ENCODE measurements at places on chromosomes 2 and 18.

- DNase-seq: no peak
These were observed 16.4 kb upstream of the PNPT1 start for GRCh38 chr2:55710025-55710424.

DNA sequence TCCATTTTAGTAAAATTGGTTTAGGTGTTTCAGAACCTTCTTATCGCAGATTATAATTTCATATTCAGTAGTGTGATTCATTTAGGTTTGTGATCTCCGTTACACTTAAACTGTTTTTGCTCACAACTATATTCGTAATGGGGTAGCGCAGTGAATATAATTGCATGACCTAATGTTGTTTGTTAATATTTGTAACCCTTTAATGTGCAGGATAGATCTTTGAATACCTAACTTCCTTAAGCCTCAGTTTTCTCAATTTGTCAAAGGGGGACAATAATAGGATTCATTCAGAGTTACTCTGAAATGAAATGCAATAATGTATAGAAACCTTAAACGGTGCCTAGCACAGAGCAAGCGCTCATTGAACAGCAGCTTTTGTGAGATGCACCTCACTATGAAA is 558 bp upstream of the ZDBF2 start:
- no peak for DNase-seq

GRCh38 chr2:172753610-172754009 is 18.0 kb downstream of the RAPGEF4 start:
- DNase-seq: no peak

DNA sequence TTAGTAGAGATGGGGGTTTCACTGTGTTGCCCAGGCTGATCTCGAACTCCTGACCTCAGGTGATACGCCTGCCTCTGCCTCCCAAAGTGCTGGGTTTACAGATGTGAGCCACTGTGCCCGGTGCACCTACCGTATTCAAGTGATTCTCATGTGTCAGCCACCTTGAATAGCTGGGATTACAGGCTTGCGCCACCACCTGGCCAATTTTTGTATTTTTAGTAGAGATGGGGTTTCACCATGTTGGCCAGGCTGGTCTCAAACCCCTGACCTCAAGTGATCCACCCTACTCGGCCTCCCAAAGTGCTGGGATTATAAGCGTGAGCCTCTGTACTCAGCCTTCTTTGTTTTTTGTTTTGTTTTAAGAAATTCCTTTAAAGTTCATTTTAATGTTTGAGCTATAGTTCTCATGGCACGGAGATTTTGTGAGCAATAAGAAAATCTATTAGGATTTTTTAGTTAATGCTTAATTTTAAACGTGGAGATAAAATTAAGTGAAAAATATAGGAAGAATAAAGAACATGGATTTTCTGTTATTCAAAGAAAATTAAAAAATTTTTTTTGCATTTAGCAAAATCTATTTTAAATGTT is 242.6 kb downstream of the PHLPP1 start:
- DNase-seq: peak; percentile 37

DNA sequence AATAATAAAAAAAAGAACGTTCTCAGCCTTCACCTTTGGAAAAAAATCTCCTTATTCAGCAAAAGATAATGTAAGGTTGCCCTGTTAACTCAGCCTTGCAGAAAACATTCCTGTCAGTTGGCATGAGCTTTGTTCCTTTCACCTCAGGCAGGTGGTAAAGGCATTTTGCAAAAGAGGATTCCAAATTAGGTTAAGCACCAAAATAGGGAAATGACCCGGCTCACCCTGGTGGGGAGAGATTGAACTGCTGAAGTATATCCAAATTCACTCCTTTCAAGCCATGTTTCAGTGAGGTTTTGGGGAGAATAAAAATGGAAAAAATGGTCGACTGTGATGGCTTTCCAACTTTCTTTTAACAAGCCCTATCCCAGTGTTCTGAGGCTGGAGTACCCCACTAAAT is 1988.8 kb upstream of the PIK3C3 start:
- DNase-seq: no peak

DNA sequence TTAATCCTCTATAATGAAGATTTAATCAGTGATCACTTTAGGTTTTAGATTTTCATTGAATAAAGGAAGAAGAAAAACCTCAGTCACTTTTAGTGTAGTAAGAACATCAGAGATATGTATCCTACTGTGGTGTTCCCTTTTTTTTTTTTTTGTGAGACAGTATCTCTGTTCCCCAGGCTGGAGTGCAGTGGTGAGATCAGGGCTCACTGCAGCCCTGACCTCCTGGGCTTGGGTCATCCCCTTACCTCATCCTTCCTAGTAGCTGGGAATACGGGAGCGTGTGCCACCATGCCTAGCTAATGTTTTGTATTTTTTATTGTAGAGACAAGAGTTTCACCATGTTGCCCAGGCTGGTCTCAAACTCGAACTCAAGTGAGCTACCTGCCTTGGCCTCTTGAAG is 5.1 kb downstream of the SLC39A10 start:
- no peak for DNase-seq

GRCh38 chr18:41569867-41570266 is 385.2 kb upstream of the PIK3C3 start:
- DNase-seq: no peak

DNA sequence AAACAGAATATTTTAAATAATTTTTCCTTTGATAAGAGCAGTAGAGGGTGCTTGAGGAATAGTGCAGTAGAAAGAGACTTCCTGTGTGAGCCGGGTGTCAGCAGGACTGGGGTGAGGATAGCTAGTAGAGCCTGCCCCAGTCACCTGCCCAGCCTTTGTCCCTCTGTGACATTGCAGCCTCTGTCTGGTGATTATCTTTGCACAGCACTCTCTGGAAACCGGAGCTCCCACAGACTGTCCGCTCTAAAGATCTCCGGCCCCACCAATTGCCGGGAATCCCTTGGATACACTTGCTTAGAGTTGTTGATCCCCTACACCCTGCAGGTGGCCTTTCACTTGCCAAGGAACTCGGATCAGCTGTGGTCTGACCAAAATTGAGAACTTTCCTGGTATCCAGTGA is 1081.3 kb upstream of the TMEFF2 start:
- DNase-seq: no peak

- no peak for DNase-seq
These were observed 128.5 kb downstream of the COPS8 start for GRCh38 chr2:237214030-237214675.

DNA sequence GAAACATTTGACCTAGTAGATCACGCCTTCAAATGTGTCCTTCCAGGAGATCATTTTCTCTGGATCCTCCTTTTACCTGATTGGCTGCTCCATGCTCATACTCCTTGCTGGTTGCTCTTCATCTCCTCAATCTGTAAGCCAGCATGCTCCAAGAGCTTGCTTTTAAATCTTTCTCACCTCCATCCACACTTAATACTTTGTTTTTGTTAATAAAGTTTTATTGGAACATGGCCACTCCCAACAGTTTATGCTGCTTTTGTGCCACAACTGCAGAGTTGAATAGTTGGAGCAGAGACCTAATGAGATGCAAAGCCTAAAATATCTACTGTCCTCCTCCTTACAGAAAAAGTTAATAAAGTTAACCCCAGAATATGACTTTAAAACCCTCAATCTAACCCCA is 60.0 kb downstream of the KLHL14 start:
- DNase-seq: no peak

DNA sequence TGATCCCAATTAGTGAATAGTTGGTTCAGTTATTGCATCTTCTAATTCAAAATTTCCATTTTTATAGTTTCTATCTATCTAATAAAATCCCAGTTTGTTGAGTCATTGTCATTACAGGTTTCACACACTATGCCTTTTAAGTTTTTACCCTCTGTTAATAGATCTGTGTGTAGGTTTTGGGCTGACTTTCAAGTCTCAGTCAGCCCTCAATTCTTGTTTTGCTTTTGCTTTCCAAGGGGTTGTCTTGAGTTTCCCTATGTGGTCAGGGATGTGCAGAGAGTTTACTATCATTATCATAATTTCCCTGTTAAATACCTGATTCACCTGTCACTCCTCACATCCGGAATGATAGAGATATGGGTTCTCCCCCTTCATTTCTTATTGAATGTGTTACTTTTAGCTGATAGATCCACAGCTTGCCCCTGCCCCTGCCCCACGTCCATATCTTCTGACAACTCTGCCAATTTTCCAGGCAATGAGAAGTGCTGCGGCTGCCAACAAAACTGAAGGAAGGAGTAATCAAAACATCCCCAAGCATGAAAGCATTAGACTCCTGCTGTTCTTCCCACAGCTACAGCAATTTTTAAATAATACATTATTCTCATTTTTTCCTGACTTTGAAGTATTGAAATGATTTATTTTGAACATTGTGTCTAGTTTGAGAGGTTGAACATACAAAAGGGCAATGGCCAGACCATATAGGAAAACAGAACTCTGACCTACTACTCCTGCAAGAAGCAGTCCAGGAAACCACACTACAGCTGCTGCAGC is 1064.8 kb downstream of the SUCLG1 start:
- DNase-seq: no peak

DNA sequence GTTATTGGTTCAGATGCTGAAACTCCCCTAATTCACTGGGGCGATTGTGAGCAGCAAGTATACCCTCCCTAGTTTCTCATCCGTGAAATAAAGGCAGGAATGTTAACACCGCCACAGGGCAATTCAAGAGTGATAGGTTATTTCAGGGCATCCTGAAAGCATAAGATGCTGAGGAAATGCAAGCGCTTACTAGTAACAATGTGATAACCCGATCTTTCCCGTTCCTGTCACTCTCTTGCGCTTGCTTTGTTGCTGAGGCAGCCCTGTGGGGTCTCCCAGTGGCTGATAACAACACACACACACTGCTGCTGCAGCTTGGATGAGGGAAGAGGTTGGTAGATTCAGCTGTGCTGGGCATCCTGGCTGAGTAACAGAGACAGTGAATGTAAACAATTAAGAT is 259.3 kb downstream of the AGPS start:
- no peak for DNase-seq

DNA sequence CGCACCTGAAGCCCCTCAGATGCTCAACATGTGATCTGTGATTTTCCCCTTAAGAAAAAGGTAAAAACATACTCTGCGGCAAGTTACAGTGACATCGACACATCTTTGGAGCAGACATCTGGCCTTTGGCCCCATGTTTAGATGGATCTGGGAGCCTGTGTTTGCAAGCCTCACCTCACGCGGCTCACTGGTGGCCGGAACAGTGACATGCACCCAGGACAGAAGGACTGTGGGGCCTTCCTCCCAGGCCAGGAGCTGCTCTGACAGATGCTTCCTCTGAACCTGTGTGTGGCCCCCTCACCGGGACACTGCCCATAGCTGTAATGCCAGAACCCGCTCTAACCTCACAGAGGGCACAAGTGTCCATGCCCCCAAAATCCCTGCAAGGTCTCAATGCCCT is 13.1 kb downstream of the PASK start:
- no peak for DNase-seq

GRCh38 chr18:77007251-77007650 is 125.3 kb downstream of the MBP start:
- no peak for DNase-seq

DNA sequence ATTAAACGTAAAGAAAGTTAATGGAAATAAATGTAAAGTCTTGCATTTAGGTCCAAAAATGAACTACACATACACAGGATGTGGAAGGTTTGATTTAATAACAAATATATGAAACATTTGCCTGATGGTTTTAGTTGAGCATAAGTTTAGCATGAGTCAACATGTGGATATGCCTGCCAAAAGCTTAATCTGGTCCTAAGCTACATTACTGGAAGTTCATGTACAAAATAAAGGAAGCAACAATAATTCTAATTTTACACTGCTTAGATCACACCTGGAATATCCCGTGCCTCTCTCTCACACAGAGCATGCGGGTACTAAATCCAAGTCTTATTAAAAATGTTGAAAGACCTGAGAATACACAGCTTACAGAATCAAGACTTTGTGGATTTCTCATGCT is 276.5 kb upstream of the NRP2 start:
- DNase-seq: no peak

DNA sequence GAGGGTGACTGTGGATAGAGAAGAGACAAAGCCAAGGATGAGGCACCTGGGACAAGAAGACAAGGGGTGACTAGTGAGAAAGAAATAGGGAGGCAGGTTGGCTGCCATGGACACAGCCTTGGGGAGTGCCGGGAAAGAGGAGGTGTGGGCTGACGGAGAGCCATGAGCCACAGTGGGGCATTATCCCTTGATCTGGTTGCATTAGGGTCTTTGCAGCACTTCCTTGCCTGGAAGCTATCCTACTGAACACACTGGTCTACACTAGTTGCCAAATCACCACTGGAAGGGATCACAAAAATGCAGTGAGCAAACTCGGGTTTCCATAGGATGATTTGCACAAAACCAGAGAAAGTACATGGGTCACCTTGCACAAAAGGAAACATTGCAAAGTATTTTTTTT is 27.7 kb upstream of the ASB18 start:
- DNase-seq: no peak

- DNase-seq: no peak
These were observed 17.4 kb downstream of the SRD5A2 start for GRCh38 chr2:31563273-31563839.

DNA sequence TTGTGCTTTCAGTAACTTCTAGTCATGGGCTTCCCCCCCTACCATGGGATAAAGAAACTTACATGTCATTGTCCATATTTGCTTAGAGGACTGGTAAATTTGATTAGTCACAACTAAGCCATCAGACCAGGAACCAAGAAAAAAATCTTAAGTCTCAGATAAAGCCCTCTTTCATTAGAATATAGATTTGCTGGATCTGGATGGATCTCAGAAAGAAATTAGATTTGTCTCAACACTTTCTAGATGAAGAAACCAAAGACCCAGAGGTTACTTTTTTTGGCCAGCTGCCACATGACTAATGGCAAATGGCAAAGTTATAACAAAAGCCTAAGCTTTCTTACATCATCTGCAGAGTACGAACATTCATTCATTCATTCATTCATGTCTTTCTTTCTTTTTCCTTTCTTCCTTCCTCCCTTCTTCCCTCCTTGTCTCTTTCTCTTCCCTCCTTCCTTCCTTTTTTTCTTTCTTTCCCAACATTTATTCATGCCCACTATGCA is 60.2 kb downstream of the CDCA7 start:
- no peak for DNase-seq

GRCh38 chr2:70673041-70673647 is 94.9 kb downstream of the ADD2 start:
- no peak for DNase-seq

All from neural crest cell (in vitro differentiated cells).